ENCODE measurements at places on chromosomes 13 and 19.

GRCh38 chr19:4103080-4103433, 20.9 kb downstream of the MAP2K2 start:
- DNase-seq: no peak

DNA sequence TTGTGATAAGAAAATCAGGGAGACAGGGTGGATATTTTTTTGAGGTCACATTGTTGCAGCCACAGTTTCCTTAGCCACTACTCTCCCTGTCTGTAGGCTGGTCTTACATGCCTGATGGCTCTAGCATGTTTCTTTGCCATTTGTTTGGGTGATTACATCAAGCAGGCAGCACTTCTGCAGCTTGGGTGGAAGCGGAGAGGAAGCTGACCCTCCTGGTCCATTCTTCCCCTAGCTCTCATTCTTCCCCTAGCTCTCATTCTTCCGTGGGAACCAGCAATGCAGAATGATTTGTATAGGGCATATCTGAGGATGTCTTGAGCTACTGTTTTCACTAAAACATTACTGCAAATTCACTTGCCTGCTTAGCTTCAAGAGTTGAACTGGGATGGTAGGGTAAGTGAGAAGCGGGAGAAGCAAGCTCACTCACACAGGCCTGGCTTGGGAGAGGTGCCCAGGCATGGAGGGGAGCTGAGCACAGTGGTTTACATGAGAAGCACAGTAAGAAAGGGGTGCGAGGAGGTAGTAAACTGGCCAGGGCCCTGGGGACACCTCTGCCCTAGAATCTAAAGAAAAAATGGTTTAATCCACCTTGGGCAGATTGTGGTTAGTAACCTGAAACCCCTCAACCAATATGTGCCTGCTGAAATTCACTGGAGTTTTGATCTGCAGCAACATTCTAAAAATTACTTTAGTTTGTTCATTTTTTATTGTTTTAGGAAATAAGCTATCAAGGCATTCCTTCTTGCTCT, 538.9 kb downstream of the RFC3 start:
- DNase-seq: no peak

- DNase-seq: no peak
These were observed 114.6 kb downstream of the SOX1 start for GRCh38 chr13:112181336-112182067.

- DNase-seq: no peak
These were observed 8.2 kb upstream of the ADAMTS10 start for GRCh38 chr19:8618751-8619150.

DNA sequence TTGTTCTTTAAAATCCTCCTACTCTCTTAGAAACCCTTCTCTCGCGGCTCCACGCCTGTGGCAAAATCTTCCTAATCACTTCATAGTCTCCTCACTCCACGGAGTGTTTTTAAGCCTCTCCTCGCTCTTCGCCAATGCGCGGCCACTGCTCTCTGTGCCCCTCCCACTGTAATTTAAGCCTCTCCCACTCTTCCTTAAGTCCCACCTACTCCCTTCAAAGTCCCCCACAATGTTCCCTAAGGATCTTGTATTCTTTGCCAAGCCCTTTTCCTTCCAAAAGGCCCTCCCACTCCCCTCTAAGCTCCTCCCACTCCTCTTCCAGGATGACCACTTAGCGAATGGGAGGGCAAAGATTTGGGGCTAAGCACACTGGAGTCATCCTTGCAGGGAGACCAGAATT, 1.3 kb downstream of the FIZ1 start:
- no peak for DNase-seq

- no peak for DNase-seq
These were observed 2.9 kb downstream of the C3 start for GRCh38 chr19:6717441-6717971.

- DNase-seq: no peak
These were observed 410.6 kb downstream of the TBC1D4 start for GRCh38 chr13:75071395-75071794.

GRCh38 chr13:39818953-39819352, 163.5 kb downstream of the COG6 start:
- no peak for DNase-seq

DNA sequence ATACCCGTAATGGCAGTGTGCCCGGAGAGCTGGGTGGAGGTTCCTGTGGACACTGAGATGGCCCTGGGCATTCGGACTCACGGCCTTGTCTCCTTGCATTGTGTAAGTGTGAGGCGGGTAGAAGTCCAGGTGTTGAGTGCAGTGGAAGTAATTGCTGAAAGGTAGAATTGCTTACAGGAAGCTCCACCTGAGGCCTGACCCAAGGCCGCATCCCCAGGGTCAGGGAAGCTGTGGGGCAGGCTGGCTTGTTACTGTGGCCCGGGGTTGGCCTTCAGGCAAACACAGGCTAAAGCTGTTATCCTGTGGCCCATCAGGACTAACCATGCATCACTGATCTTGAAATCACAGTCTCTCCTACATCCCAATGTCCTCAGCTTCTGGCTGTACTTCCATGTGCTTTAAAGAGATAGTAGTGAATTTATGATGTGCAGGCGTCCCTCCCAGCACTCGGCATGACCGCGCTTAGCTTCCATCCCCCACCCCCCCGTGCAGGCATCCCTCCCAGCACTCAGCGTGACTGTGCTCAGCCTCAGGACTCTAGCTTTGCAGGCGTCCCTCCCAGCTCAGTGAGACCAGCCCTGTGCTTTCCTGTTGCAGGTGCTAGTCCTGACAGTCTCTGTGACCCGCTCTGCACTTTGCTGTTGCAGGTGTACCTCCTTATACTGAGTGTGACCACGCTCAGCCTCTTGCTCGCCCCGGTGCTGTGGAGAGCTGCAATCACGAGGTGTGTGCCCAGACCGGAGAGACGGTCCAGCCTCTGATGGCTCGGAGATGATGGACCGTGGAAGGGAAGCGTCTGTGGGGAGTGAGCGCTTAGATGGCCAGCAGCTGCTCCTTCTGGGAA, 35.6 kb upstream of the TFDP1 start:
- DNase-seq: no peak

- DNase-seq: no peak
These were observed 1.5 kb upstream of the KLK11 start for GRCh38 chr19:51027873-51028272.

DNA sequence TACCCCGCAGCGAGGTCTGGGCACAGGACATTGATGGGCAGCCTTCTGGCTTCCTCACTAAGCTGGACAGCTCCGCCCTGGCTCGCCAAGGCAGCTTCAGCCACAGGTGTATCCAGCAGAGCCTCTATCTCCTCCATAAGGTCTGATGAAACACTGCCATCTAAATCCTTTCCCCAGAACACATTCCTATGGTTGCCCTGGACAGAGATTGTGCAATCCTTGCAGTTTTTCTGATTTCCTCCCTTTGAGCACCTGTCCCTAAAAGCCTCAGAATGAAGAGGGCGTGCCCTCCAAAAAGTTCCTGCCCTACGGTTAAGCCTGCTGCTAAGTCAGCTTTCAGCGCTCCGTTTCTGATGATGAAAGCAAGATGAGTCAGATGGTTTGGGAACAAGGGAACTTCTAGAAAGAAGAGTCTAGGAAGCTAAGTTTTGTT, 21.0 kb downstream of the CLEC4M start:
- DNase-seq: no peak

GRCh38 chr13:30900952-30901749, 4.9 kb upstream of the MEDAG start:
- DNase-seq: no peak

DNA sequence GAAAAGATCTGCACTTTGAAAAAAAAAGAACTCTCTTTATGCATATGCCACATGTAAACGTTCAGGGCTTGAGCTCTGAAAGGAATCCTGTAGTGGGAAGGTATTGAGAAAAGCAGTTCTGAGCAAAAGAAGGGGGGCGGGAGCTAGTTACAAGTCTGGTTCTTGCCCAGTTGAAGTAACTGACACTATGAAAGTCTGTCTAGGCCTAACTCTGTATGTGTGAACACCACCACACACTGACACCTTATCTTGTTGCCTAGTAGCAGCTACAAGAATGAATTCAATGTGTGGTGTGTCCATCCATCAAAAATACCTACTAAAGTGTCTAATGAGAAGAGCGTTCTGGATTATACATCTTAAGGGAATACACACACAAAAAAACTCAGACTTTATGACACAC, 820.6 kb downstream of the DIAPH3 start:
- no peak for DNase-seq

- DNase-seq: no peak
These were observed 24.3 kb upstream of the MYDGF start for GRCh38 chr19:4694211-4694987.

DNA sequence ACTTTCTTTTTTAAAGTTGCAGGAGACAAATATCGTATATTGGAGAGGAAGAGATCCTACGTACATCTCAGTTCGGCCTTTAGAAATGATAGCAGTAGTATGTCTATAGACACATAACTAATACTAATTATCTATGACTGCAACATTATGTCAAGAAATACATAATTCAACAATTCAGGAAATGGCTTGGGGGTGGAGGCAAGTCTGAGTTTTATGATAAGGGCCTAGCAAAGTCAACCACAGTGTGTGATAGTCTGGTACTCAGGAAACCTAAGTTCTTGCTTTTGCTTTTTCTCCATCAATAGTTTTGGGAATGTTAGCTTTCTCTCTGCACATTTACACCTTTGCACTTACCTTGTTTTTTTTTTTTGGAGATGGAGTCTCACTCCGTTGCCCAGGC, 27.5 kb upstream of the OBI1 start:
- DNase-seq: no peak

GRCh38 chr13:101454767-101455166, 2.3 kb downstream of the ITGBL1 start:
- DNase-seq: no peak

- no peak for DNase-seq
These were observed 54.0 kb upstream of the TNFRSF19 start for GRCh38 chr13:23516190-23516589.

GRCh38 chr13:66895780-66896179, 334.4 kb downstream of the PCDH9 start:
- no peak for DNase-seq

DNA sequence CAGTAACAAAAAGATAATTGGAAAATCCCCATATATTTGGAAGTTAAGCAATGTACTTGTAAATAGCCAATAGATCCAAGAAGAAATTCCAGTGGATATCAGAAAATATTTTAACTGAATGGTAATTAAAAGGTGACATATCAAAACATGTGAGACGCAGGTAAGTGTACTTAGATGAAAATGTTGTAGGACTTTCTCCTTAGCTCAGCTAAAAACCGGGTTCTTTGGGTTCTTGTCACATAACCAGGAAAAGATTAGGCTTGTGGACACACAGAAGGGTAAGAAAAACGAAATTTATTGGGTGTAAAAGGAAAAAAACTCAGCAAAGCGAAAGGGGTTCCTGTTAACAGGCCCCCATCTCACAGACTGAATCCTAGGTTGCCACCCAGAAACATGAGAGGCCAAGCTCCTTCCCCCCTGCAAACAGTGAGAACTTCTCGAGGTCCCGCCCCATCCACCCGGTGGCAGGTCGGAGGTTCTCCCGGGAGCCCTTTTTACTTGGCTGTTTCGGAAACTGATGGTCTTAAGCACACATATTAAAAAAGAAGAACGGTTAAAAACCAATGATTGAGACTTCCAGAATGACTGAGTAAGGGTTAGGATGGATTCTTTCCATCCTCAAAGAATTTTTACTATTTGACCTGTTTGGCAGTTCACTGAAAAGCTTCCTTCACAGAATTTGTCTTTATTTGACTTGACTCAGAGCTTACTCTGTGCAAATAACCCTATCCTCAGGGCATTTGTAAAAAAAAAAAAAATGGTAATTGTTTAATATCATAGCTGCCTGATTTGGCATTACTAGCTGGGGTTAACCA, 3.1 kb upstream of the CCDC70 start:
- no peak for DNase-seq

DNA sequence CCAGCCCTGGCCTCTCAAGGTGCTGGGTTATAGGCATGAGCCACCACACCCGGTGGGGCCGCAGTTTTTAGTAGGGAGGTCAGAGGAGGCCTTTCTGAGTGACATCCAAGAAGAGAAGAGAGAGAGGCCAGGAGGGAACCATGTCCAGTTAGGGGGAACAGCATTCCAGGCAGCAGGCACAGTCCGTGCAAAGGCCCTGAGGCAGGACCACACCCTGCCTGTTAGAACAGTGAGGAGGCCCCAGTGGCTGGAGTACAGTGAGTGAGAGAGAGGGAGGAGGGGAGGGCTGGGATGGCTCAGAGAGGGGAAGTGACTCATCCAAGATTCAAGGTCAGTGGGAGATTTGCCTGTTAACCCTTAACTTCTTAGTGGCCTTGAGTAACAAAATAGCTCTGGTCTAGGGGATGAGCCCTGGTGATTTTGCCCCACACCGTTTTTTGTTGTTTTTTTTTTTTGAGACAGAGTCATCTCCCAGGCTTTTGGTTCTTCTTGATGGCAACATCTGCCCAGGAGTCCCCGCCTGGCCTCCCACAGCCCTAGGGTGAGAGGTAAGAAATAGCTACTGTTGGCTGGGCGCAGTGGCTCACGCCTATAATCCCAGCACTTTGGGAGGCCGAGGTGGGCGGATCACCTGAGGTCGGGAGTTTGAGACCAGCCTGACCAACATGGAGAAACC, 2.7 kb upstream of the PLIN3 start:
- DNase-seq: no peak

- no peak for DNase-seq
These were observed 2.4 kb downstream of the MEDAG start for GRCh38 chr13:30908416-30908980.

DNA sequence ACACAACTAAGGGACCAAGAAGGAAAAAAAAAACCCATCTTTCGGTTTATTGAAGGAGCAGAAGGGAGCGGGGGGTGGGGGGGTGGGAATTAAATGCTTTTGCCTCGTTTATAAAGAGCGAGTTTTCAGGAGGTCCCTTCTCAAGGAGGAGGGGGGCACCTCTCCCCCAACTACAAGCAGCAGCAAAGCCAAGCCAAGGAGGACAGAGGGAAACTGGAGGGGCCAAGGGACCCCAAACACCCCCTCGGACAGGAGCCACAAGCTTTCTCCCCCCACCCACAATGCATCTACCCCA, 2.4 kb downstream of the IRF2BP1 start:
- no peak for DNase-seq

DNA sequence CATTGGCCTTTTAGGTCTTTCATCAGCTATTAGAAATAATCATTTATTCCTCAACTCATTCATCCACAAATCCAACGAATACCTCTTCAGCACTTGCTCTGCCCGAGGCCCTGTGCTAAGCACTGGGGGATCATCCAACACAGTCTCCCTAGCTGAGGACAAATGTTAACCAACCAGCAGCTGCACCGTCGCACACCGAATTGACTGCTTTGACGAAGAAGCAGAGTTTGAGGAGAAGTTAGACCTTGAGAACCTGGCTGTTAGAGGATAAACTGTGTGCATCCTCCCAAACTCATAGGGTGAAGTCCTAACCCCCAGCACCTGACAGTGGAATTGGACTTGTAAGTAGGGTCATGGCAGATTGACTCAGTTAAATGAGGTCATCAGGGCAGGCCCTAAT, 170.9 kb downstream of the USP12 start:
- no peak for DNase-seq

DNA sequence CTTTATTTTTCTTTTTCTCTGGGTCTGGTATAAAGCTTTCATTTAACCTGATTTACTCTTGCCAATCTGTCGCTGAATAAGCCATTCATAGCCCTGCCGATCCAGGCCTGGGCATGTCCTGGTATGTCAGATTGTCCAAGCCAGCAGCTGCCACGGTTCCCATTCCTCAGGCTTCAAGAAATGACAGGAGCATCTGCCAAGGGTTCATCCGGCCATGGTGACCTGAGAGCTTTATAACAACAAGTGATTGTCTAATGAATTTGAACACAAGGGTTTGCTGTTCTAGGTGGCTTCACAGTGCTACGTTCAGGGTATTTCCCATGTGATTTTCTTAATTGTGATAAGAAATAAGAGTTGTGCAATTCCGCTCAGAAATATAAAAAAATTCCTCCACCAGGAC, 20.0 kb downstream of the PNMA8A start:
- DNase-seq: no peak
